Keratinocyte (primary cell): ENCODE measurements at places on chromosomes 5 and 9. TPM values are rescaled to one million over a fixed set of nuclear protein-coding genes. Genes with fewer than 3 reads are reported as not detected.

The EHMT1 gene
- polyA plus RNA-seq, result 25.4 to 34.0 TPM (median 25.9 TPM) in 3 replicates

The MEIKIN gene
- not detected in 3 replicates for polyA plus RNA-seq

The TXNDC15 gene
- 24.7 to 35.8 TPM (median 31.4 TPM) in 3 replicates for polyA plus RNA-seq

The IL3 gene
- polyA plus RNA-seq, result not detected in 3 replicates

The ELAVL2 gene
- polyA plus RNA-seq, result 1.5 to 4.3 TPM (median 2.9 TPM) in 3 replicates

The KCNV2 gene
- polyA plus RNA-seq, result not detected in 3 replicates

The PCDHB3 gene
- 0.03 to 0.08 TPM (median 0.05 TPM) in 3 replicates for polyA plus RNA-seq

The C5orf46 gene
- 0.75 to 2.1 TPM (median 1.0 TPM) in 3 replicates for polyA plus RNA-seq

The PCDH12 gene
- polyA plus RNA-seq, result 0.01 to 0.03 TPM (median 0.01 TPM) in 3 replicates

The CD14 gene
- 0.06 to 0.19 TPM (median 0.18 TPM) in 3 replicates for polyA plus RNA-seq

The ACTBL2 gene
- polyA plus RNA-seq, result 0.35 to 2.7 TPM (median 0.68 TPM) in 3 replicates

DNA sequence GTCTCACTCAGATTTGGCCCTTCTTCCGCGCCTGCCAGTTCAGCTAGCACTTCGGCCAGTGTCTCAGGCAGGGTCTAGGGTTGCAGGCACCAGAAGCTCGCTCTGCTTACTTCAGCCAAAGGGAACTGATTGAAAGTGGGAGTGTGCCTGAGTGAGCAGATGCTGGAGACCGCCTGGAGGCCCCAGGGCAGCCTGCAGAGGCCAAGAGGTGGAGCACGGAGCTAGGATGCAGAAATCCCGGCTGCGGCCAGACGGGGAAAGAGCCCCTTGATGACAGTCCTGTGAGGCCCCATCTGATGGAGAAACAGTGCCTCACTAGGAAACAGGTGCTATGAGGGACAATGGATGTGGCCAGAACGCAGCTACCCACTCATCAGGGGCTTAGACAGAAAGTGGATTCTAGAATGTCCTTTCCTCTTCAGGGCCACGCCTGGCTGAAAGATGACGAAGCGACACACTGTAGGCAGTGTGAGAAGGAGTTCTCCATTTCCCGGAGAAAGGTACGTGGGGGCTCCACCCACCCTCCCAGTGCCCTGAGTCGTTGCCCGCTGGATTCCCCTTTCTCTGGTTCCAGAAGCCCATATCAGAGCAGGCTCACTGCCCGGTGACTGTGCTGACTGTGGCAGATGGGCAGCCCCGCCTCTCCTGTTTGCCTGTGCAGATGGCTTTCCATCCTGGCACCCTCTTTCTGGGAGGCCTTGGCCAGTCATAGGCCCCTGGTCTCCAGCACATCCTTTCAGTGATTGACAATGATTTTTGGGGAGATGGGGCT is 16.1 kb downstream of the HNRNPH1 start:
- H3K4me3 ChIP-seq, result no peak overlapping the region
- no peaks in the 10 kb centered on the region for H3K27me3 ChIP-seq
- H3K36me3 ChIP-seq, result peaks cover 36% of the 10 kb centered on the region

GRCh38 chr9:70932097-70932496 is 189.3 kb downstream of the TRPM3 start:
- no peak overlapping the region for H3K27ac ChIP-seq
- no peak for DNase-seq
- H3K36me3 ChIP-seq, result no peaks in the 10 kb centered on the region
- no peak overlapping the region for H3K4me3 ChIP-seq
- H3K27me3 ChIP-seq, result no peaks in the 10 kb centered on the region

- H3K4me3 ChIP-seq, result no peak overlapping the region
- no peak for DNase-seq
- peaks cover 4% of the 10 kb centered on the region for H3K27me3 ChIP-seq
- H3K4me1 ChIP-seq, result no peaks in the 10 kb centered on the region
- H3K36me3 ChIP-seq, result no peaks in the 10 kb centered on the region
Measured at GRCh38 chr9:95588724-95589588, 72.2 kb upstream of the PTCH1 start.

GRCh38 chr5:145324767-145325479 is 510.2 kb downstream of the PRELID2 start:
- H3K27ac ChIP-seq, result no peak overlapping the region
- H3K4me1 ChIP-seq, result peaks cover 4% of the 10 kb centered on the region
- DNase-seq, result no peak
- no peaks in the 10 kb centered on the region for H3K36me3 ChIP-seq

DNA sequence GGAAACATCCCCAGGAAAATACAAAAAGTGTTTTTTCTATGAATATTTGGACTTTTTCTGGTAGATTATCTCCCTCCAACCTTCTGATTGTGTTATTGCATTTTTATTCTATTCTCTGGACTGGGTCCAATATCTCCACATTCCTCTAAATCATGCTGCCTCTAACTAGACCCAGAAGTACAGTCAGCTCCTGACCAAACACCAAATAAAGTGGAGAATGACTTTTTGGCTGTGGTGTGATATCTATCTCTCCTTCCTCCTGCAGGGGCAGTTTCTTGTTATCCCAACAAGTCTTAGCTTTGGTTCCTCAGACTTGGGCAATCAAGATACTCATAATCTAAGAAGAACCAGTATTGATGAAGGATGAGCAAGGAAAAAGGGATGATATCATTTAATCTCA is 3.2 kb upstream of the RAI14 start:
- no peak overlapping the region for H3K27ac ChIP-seq
- no peak for DNase-seq
- H3K4me3 ChIP-seq, result no peak overlapping the region

GRCh38 chr5:117263231-117263630 is 688.6 kb upstream of the SEMA6A start:
- no peaks in the 10 kb centered on the region for H3K27me3 ChIP-seq
- no peaks in the 10 kb centered on the region for H3K36me3 ChIP-seq
- H3K27ac ChIP-seq, result no peak overlapping the region
- H3K4me1 ChIP-seq, result no peaks in the 10 kb centered on the region
- no peak for DNase-seq

GRCh38 chr5:15645381-15646160 is 145.6 kb downstream of the FBXL7 start:
- no peaks in the 10 kb centered on the region for H3K36me3 ChIP-seq
- H3K4me1 ChIP-seq, result no peaks in the 10 kb centered on the region
- DNase-seq, result no peak
- H3K27ac ChIP-seq, result no peak overlapping the region

- no peaks in the 10 kb centered on the region for H3K36me3 ChIP-seq
- no peaks in the 10 kb centered on the region for H3K4me1 ChIP-seq
- H3K27me3 ChIP-seq, result no peaks in the 10 kb centered on the region
- no peak overlapping the region for H3K27ac ChIP-seq
- no peak overlapping the region for H3K4me3 ChIP-seq
- DNase-seq, result no peak
Measured at GRCh38 chr9:93900971-93901861, 53.9 kb downstream of the BARX1 start.

GRCh38 chr9:132942541-132943182 is 1.8 kb downstream of the TSC1 start:
- H3K36me3 ChIP-seq, result no peaks in the 10 kb centered on the region
- DNase-seq, result no peak
- peaks cover 29% of the 10 kb centered on the region for H3K4me1 ChIP-seq
- H3K27ac ChIP-seq, result no peak overlapping the region
- H3K27me3 ChIP-seq, result no peaks in the 10 kb centered on the region

- H3K4me3 ChIP-seq, result peak overlapping the region; percentile 97
- H3K27me3 ChIP-seq, result no peaks in the 10 kb centered on the region
- no peak for DNase-seq
- peak overlapping the region; percentile 86 for H3K27ac ChIP-seq
- H3K4me1 ChIP-seq, result peaks cover 29% of the 10 kb centered on the region
- no peaks in the 10 kb centered on the region for H3K36me3 ChIP-seq
Measured at GRCh38 chr5:75335952-75336614, 937 bp upstream of the HMGCR start.

DNA sequence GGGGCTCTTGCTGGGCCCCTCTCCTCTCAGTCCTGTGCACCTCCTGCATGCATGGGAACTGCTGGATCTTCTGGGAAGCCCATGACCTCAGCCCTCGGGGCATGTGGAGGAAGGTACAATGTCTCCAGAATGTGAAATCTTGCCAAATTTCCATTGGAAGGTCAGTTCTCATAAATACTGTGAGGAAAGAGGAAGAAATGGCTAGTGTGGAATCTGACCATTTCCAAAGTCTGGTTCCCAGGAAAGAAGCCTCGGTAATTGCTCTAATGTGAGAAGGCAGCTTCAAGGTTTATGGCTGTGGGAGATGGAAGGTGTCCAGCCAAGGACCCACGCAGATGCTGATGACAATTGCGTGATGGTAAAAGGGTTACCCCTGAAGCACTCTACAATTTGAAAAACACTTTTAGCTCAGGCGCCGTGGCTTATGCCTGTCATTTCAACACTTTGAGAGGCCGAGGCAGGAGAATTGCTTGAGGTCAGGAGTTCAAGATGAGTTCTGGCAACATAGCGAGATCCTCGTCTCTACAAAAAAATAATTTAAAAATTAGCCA is 8.1 kb upstream of the IL17B start:
- H3K27ac ChIP-seq, result no peak overlapping the region
- no peaks in the 10 kb centered on the region for H3K4me1 ChIP-seq
- no peak overlapping the region for H3K4me3 ChIP-seq
- no peaks in the 10 kb centered on the region for H3K27me3 ChIP-seq
- H3K36me3 ChIP-seq, result no peaks in the 10 kb centered on the region

DNA sequence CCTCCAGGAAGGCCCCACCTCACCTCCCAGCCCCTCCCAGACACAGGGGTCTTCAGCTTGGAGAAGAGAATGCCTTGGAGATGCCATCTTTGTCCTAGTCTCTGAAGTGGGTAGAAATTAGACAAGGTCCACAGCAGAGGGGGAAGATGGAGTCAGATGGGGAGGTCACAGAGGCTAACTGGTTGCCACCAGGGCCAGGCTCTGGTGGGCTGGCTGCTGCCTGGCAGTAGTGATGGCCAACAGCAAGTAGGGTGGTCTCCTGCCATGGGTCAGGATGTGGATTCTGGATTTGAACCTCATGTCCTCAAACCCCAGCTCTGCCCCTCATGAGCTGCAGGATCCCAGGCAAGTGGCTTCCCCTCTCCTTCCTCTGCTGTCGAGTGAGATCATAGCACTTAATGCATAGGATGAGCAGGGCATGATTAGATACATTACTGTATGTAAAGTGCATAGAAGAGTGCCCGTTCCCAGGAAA is 38.7 kb upstream of the NEK6 start:
- DNase-seq, result no peak
- H3K4me1 ChIP-seq, result no peaks in the 10 kb centered on the region
- no peaks in the 10 kb centered on the region for H3K36me3 ChIP-seq

DNA sequence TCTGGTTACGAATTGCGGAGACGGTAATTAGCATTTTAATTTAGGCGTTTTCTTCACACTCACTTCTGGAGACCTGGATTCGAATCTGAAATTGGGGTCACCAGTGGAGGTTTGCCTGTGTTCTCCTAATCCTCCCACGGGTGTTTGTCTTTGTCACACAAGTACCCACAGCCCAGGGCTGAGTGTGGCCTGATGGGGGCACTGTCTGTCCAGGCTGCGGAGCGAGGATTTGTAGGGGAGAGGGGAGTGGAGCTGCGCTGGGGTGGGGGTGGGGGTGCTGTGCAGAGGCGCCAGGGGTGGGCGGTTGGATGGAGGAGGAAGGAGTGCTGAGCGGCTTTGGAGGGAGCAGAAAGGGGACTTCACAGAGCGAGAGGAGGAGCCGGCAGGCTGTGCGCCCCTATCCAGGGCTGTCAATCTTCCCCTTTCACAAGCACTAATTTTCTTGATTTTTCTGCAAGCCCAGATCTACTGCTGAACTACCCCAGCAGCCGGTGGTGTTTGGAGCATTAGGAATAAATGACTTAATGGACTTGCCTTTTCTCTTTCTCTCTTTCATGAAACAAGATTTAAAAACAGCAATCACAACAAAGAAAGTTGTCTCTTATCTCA is 53.1 kb downstream of the TSPAN17 start:
- no peak for DNase-seq
- no peak overlapping the region for H3K27ac ChIP-seq
- H3K36me3 ChIP-seq, result no peaks in the 10 kb centered on the region
- H3K4me3 ChIP-seq, result no peak overlapping the region

GRCh38 chr9:2874001-2874750 is 30.3 kb upstream of the PUM3 start:
- H3K4me3 ChIP-seq, result no peak overlapping the region
- H3K36me3 ChIP-seq, result no peaks in the 10 kb centered on the region
- no peak for DNase-seq
- no peak overlapping the region for H3K27ac ChIP-seq

GRCh38 chr5:10724781-10725507 is 36.1 kb downstream of the DAP start:
- H3K4me1 ChIP-seq, result peaks cover 36% of the 10 kb centered on the region
- H3K36me3 ChIP-seq, result peaks cover 1% of the 10 kb centered on the region
- DNase-seq, result no peak
- H3K27me3 ChIP-seq, result no peaks in the 10 kb centered on the region
- peak overlapping the region; percentile 71 for H3K27ac ChIP-seq
- peak overlapping the region; percentile 8 for H3K4me3 ChIP-seq

GRCh38 chr5:177378884-177379883 is 5.0 kb upstream of the SLC34A1 start:
- H3K27me3 ChIP-seq, result peaks cover 5% of the 10 kb centered on the region
- H3K4me3 ChIP-seq, result no peak overlapping the region
- peak overlapping the region; percentile 20 for H3K27ac ChIP-seq
- no peaks in the 10 kb centered on the region for H3K36me3 ChIP-seq
- H3K4me1 ChIP-seq, result peaks cover 13% of the 10 kb centered on the region
- no peak for DNase-seq

- no peak for DNase-seq
- peaks cover 16% of the 10 kb centered on the region for H3K4me1 ChIP-seq
- H3K27me3 ChIP-seq, result no peaks in the 10 kb centered on the region
- no peak overlapping the region for H3K4me3 ChIP-seq
Measured at GRCh38 chr5:126435261-126435660, 12.1 kb downstream of the GRAMD2B start.
